ENCODE measurements at places on chromosomes 4 and X.

- no peak for DNase-seq
Observed at GRCh38 chr4:112916868-112917267, 132.6 kb upstream of the ANK2 start.

DNA sequence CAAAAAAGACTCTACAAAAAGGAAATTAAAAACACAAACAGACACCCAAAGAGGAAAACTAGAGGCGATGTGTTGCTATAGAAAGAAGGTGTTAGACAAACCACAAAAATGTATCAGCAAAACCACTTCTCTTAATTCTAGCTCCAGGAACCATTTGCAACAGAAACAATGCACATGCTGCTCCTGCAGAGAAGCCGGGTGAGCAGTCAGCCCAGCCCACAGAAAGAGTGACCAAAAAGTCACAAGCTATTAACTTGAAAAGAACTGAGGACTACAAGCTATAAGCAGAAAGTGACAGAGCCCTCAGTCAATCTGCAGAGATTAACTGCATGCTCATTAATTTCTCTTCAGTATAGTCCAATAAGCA, 96.2 kb upstream of the KLHL13 start:
- DNase-seq = no peak

GRCh38 chrX:20438871-20439526, 172.3 kb upstream of the RPS6KA3 start:
- no peak for DNase-seq

DNA sequence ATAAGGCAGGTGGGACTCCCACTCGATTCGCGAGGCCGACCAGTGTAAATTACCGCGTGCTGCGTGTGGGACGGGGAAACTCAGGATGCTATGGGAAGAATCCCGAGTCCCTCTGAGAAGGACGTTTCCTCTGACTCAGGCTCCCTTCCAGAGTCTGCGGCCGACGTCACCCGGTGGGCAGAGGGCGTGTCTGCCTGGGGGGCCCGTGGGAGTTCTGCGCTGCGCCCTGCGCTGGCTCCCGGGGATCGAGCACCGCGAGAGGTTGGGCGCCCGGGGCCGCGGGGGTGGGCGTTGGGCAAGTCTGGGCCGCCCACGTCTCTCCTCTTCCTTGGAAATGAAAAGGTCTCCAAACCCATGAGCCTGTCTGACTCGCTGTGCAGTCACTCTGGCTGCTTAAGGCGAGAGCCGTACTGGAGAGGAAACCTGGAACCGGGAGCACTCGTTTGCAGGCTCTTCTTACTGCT, 568 bp downstream of the NIPAL1 start:
- DNase-seq = no peak

GRCh38 chrX:38824176-38824575, 22.9 kb downstream of the MID1IP1 start:
- no peak for DNase-seq

DNA sequence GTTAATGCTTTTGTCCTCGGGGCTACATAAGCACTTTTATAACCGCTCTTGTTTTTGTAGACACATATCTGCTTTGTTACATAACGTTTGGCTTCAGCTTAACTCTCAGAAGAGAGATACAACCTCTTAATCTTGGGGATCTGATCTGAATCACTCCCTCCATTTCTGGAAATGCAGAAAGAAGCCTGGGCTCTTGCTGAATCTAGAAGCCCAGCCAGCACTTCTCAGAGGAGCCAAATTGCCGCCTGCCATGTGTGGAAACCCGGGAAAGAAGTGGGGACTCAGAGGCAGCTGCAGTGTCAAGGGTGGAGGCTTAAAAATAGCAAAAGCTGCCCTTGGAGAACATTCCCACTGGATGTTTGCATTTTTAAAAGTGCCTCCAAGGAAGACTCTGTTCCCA, 69.3 kb upstream of the LDB2 start:
- no peak for DNase-seq

DNA sequence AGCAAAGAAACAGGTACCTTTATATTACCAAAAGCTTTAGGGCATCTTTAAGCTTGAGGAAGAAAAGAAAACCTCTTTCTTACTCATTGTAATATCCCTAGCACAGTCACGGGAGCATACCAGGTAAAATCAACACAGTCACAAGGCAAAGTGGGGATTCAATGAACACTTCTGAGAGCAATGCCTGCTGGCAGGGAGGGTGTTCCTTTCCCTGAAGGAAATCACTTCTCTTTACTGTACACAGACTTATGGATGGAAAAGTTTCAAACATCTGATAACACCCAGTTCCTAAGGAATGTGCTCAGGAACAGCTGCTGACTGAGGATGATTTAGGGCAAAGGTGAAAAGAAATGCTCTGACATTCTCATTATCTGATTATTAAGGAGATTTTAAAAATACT, 94.8 kb downstream of the MAML3 start:
- no peak for DNase-seq

GRCh38 chr4:86999136-86999643, 64.4 kb downstream of the AFF1 start:
- no peak for DNase-seq

GRCh38 chr4:6908432-6909112, 1.1 kb upstream of the TBC1D14 start:
- DNase-seq = no peak

GRCh38 chr4:93147524-93148212, 680.9 kb upstream of the ATOH1 start:
- no peak for DNase-seq

- no peak for DNase-seq
Observed at GRCh38 chr4:152283801-152284470, 252.0 kb downstream of the FBXW7 start.

DNA sequence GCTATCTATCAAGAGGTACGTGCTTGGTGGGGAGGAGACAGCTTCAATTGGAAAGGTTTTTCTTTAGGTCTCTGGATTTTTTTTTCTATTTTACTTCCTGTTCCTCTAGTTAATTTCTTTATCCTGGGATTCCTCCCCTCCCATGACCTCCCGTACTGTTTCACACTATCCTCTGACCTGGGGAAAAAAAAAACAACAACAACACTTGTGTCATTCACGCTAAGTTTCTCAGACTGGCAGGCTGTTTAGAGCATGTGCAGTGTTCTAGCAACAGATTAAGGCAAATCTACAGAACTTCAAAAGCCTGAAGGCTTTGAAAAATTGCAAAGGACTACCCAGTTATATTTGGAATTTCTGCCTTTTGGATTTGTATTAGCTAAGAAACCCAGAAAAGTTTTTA, 358.4 kb downstream of the ARHGAP24 start:
- no peak for DNase-seq

- no peak for DNase-seq
Observed at GRCh38 chrX:26914232-26914631, 548.9 kb downstream of the PPP4R3C start.

DNA sequence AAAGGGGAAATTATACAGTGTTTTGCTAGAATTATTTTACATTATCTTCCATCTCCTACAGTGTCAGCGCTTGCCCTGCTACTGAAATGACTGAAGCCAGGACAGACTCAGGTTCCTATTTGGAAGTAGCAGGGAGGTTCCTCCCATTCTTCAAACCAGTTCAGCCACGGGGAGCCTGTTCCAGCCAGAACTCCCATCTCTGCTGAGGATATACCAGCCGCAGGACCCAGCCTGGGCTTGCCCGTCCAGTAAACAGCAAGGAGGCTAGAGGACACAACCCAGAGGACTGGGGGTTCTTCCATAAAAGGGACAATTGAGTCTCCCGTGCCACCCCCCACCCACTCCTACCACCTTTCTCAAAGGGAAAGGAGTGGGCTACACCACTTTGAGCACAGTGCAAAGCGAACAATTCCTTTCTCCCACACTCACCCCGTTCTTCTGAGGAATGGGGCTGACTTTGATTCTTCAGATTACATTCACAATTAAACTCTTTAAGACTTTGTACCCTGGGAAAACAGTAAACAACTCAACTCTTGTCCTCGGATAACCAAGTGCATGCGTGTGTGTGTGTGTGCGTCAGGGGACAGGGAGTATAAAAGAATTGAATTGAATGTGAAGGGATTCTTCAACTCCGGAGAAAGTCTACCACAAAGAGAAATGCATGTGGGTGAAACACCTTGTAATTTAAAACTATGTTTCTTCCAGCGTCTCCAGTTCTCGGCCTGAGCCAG, 31.0 kb upstream of the PPARGC1A start:
- no peak for DNase-seq

GRCh38 chr4:84384801-84385200, 114.3 kb downstream of the NKX6-1 start:
- no peak for DNase-seq

DNA sequence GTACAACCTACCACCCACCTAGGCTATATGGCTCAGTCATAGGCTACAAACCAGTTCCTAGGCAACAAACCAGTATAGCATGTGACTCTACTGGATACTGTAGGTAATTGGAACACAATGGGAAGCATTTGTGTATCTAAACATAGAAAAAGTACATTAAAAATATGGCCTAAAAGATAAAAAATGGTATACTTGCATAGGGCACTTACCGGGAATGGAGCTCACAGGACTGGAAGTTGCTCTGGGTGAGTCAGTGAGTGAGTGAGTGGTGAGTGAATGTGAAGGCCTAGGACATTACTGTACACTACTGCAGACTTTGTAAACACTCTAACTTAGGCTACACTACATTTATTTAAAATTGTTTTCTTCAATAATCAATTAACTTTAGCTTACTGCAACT, 139.2 kb upstream of the RBPJ start:
- no peak for DNase-seq

DNA sequence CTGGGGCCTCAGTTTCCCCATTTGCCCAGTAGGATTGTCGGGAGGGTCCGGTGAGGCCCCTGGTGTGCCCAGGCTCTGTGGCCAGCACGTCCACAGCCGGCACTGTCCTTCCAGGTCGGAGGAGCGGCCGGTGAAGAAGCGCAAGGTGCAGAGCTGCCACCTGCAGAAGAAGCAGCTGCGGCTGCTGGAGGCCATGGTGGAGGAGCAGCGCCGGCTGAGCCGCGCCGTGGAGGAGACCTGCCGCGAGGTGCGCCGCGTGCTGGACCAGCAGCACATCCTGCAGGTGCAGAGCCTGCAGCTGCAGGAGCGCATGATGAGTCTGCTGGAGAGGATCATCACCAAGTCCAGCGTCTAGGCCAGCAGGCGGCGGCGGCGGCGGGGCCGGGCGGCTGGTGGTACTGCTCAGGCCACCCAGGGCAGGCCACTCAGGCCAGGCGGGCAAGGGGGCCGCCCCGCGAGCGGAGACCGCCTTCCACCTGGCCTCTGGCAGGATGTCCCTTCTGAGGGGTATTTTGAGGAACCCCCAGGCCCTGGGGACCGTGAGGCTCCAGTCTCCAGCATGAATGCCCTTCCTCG, 6.7 kb downstream of the MSANTD1 start:
- DNase-seq = no peak

GRCh38 chrX:132877954-132878536, 80.4 kb downstream of the HS6ST2 start:
- DNase-seq = no peak

- DNase-seq = no peak
Observed at GRCh38 chr4:33714971-33715370, 2529.3 kb downstream of the ARAP2 start.

GRCh38 chrX:113770806-113771205, 813.1 kb upstream of the HTR2C start:
- DNase-seq = no peak

DNA sequence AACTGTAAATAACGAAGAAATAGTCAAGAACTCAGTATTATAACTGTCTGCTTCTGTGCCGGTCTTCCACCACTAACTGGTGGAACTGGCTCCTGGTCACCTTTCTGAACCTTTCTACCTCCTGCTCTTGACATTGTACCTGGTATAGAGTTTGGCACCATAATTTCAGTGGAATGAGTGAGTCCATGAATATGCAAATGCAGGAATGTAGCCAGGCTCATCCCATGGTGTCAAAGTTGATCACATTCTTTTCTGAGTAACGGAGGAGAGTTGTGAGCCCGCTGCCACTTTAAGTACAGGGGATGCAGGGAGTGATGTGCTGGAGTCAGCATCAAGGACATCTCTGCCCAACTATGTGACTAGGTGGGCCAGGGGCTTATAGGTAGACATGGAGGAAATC, 207.9 kb upstream of the HS3ST1 start:
- DNase-seq = no peak

GRCh38 chr4:78396613-78397291, 154.8 kb upstream of the ANXA3 start:
- DNase-seq = no peak

DNA sequence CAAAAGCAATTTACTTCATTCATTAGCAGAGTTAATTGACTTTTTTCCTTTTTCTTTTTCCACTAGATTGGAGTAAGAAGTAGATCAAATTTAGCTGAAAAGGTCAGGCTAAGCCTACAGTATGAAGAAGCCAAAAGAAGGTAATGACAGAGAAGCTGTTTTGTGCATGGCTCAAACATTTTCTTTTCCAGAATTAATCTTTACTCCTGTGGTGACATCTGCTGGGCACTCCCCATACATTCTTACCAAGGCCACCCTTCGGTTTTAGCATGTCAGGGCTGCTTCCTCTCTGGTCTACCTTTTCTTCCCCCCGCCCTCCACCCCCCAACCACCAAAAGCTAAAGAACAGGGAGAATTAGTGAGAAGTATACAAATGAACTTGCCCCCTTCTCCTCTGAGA, 70.2 kb downstream of the CLDN22 start:
- DNase-seq = no peak

GRCh38 chr4:11698846-11699590, 270.3 kb upstream of the HS3ST1 start:
- DNase-seq = no peak

GRCh38 chrX:139559383-139560042, 29.0 kb downstream of the F9 start:
- DNase-seq = no peak

GRCh38 chr4:21001490-21001889, 301.2 kb downstream of the PACRGL start:
- DNase-seq = no peak

DNA sequence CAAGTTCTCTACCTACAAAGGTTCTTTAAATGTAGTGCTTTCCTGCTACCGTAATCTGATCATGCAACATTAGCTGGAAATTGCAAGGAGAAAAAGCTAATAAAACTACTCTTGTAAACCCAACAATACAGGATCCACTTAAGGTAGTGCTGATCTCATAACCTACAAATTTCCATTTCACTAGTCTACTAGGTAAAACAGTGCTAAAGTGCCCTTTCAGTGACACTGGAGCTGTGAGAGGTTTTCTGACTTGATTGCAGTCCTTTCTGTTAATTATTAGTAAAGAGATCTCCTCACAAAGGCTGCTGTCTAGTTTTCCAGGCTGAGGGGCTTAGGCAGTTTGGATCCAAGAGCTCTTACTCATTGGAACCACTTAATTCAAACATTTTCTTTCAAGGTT, 1118.7 kb downstream of the SH3BGRL start:
- no peak for DNase-seq

All from stimulated activated CD4-positive, alpha-beta T cell treated with anti-CD3 and anti-CD28 coated beads, TNF-alpha, amount 100 ng/mL, for 1 hour (primary cell).